ENCODE measurements at places on chromosomes 2 and 18.

DNA sequence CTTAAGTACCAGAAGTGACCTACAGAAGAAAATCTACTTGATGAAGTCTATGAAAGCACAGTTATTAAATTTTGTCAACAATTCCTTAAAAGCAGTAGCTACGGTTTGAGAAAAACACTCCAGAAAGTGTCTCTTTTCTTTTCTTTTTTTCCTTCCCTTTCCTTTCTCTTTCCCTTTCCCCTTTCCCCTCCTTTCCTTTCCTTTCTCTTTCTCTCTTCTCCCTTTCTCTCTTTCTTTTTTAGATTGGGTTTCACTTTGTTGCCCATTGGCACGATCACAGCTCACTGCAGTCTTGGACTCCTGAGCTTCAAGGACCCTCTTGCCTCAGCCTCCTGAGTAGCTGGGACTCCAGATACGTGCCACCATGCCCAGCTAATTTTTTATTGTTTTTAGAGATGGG lies 2.6 kb upstream of the ALMS1 start:
- DNase-seq = no peak

DNA sequence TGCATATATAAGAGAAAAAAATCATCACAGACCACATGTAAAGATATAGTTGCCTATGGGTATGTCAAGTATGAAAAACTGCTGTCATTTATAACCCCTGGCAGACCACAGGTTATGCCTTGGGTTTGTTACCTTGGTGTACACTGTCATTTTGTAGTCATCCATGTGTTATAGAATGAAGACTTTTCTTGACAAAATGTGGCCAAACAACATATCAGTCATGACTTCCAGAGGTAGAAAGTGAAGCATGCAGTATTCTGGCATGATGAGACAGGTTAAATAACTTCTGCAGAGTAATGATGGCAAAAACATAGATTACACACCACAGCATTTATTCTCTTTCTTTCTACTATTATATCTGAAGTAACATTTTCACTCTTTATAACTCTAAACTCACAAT lies 74.9 kb upstream of the NEUROD1 start:
- DNase-seq = no peak

- DNase-seq = no peak
These were observed 58.7 kb upstream of the ZNF397 start for GRCh38 chr18:35182151-35182550.

GRCh38 chr2:211837706-211838105 lies 700.9 kb downstream of the ERBB4 start:
- no peak for DNase-seq

GRCh38 chr2:72747344-72747743 lies 78.5 kb downstream of the EXOC6B start:
- DNase-seq = no peak

- peak; percentile 24 for DNase-seq
These were observed 15.7 kb upstream of the AMMECR1L start for GRCh38 chr2:127901339-127902056.

DNA sequence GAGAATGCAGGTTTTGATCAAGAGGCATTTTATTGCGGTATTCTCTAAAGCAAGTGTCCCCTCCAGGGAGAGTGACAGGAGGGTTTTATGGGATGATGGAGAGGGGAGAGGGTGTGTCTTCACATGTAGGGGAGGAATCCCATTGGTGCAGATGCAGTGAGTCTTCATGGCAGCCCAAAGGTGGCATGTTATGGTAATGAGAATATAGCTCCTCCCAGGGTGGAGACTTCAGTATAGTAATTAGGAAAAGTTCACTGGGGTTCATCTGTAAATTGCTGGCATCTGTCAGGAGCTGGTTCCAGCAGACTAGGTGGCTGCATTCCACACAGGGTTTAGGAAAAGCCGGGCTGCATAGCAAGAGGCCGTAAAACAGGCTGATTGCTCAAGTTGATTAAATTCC lies 230.7 kb upstream of the CCDC68 start:
- no peak for DNase-seq

- DNase-seq = no peak
These were observed 484.2 kb downstream of the DLGAP1 start for GRCh38 chr18:3970929-3971328.

- DNase-seq = peak; percentile 14
These were observed 28.8 kb upstream of the NEDD4L start for GRCh38 chr18:58015065-58015780.

GRCh38 chr2:217193431-217194340 lies 333.8 kb upstream of the TNP1 start:
- DNase-seq = no peak

- no peak for DNase-seq
These were observed 311.9 kb downstream of the TXNL1 start for GRCh38 chr18:56326336-56327072.

DNA sequence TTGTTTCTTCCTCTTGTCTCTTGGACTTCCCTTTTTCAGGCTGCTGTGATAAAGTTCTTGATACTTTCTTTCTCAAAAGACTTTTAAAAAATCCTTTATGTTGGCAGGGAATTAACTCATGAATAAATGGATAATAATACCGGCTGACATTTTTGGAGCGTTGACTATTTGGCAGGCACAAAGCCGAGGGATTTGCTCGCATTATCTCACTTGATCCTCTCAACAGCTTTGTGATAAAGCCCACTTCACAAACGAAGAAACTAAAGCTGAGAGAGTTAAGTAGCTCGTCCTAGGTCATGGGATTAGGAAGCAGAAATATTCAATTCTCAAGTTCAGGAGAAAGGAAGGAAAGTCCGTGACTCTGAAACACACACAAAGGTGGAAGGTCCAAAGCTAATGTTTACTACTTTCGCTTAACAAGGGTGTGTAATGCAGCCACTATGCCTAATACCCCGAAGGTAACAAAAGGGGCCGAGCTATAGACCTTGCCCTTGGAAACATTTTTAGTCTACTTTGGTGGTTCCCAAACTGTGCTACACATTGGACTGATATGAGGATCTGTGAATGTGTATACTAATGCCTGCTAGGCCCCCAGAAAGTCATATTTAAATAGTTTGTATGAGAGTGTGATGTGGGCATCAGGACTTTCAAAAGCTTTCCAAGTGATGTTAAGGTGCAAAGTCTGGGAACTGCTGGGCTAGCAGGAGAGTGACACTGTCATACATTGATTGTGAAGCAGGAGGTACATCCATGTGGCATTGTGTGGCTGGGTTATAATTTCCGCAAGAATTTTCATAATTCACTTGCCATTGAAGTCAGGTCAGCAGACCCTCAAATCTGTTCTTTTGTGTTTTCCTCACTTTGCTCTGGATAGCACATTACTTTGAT lies 508.4 kb downstream of the PLCL1 start:
- no peak for DNase-seq

- no peak for DNase-seq
These were observed 654.1 kb upstream of the SYT4 start for GRCh38 chr18:43931439-43931838.

DNA sequence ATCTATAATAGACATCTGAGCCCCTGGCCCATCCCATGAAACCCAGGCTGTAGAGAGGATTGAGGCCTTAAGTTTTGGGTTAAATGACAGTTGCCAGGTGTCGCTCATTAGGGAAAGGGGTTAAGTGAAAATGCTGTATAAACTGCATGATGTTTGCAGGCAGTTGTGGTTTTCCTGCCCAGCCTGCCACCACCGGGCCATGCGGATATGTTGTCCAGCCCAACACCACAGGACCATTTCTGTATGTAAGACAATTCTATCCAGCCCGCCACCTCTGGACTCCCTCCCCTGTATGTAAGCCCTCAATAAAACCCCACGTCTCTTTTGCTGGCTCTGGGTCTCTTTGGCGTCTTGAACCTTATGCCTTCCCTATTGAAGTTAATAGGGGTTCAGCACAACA lies 110.7 kb downstream of the XRCC5 start:
- DNase-seq = no peak

GRCh38 chr2:233689031-233689430 lies 3.7 kb upstream of the UGT1A6 start:
- no peak for DNase-seq

- peak; percentile 78 for DNase-seq
These were observed 39.9 kb upstream of the DARS1 start for GRCh38 chr2:136025057-136025973.

GRCh38 chr2:239768907-239769553 lies 256.1 kb downstream of the NDUFA10 start:
- no peak for DNase-seq

DNA sequence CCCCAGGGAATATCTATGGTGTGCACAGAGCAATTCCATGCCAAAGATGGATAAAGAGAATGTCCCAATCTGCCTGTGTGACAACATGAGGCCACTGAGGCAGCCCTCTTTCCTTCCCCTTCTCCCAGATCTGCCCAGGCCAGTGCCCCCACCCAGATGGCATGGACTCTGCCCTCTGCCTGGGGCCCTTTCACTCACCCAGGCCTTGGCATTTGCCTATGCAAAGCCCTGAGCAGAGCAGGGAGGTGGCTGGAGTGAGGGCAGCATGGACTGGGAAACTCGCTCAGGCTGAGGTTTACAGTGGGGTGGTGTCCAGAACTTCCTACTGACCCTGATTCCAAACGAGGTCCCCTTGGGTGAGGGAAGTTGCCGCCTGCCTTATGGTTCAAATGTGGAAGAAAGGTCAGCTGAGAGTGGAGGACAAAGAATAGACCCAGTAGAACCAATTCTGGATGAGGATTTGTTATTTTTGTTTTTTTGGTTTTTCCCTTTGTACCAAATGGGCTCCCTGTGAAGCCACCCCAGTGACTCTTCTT lies 8.9 kb downstream of the SH2D6 start:
- no peak for DNase-seq

Measured in hippocampal formation (tissue), 2 donors.